Effector CD8-positive, alpha-beta T cell (primary cell): ENCODE measurements at places on chromosomes 6 and 20.

DNA sequence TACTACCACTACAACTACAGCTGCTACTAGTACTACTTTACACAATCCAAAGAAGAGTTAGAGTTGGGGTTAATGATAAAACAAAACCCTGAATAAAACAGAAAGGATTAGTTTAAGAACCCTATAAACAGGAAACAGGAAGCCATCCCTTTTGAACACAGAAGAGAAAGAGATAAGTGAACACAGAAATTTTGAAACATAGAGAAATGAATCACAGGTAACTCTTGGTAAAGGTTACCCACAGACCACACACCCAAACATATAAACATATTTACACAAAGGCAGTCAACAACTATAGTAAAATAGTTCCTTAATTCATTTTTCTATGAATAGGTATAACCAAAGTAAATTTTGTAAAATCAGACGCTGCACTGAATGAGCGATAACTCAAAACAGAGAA lies 98.1 kb downstream of the RNGTT start:
- DNase-seq, result no peak

DNA sequence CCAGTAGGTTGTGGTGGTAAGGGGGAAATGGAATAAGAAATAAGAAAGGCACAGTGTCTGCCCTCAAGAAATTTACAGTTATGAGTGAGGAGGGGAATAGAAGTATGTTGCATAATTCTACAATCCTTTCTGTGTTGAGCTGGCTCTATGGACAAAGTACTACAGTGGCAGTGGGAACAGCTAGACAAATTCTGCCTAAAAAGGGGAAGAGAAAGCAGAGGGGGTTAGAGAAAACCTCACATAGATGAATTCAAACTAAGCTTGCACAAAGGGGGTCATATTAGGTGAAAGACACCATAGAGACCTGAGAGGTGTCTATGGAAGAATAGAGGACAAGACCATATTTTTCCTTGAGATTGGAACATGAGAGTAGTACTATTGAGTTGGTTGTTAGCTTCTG lies 146.9 kb upstream of the VGLL2 start:
- no peak for DNase-seq

GRCh38 chr20:634148-634925 lies 18.7 kb downstream of the SRXN1 start:
- no peak for DNase-seq

DNA sequence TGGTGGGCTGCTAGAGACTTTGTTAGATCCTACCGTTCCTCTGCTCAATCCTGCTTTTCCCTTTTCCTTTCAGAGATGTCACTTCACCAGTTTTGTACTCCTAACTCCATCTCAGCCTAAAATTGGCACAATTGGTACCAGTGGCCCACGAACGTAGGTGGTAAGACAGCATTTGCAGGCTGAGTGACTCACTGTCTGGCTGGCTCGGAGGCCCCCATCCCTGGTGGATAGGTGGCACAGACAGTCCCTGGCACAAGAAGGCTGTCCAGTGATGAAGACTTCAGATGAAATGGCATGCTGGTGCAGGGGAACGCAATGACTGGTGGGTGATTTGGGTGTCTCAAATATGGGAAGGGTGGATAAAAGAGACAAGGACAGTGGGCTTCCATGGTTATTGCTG lies 11.1 kb downstream of the HEBP2 start:
- DNase-seq, result no peak

- no peak for DNase-seq
Observed at GRCh38 chr20:56765172-56766073, 136.3 kb downstream of the TFAP2C start.

DNA sequence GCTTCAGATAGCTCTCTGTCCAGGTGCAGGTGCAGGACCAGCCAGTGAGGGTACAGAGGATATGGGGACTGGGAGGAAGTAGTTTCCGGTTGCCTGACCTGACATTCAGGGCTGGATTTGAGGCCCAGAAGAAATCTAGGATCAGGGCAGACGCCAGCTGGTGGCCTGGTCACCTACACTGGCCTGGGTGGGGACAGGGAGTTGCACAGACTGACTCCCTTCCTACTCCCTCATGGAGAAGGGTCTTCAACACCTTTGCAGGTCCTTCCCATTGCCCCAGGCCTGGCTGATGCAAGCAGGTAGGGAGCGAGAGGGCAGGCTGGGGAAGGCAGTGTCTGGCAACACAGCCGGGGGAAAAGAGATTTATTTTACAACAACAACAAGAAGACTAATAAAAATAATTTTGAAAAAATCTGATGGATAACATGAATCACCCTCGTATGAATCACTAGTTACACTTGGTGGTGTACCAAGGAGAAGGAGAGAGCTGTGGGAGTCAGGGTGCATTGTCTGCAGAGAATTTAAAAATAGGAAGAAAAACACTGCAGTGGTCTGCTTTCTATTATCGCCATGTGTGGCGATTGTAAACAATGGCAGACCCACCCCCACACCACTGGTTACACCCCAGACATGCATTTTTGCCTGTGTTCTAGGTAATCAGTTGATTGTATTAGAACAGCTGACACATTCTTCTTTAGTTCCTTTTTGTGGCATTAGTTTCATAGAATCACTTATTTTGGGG lies 62.3 kb upstream of the SNX9 start:
- DNase-seq, result no peak

GRCh38 chr6:99563056-99563723 lies 5.3 kb downstream of the CCNC start:
- DNase-seq, result no peak

- DNase-seq, result no peak
Observed at GRCh38 chr20:39911497-39911896, 777.5 kb downstream of the MAFB start.

DNA sequence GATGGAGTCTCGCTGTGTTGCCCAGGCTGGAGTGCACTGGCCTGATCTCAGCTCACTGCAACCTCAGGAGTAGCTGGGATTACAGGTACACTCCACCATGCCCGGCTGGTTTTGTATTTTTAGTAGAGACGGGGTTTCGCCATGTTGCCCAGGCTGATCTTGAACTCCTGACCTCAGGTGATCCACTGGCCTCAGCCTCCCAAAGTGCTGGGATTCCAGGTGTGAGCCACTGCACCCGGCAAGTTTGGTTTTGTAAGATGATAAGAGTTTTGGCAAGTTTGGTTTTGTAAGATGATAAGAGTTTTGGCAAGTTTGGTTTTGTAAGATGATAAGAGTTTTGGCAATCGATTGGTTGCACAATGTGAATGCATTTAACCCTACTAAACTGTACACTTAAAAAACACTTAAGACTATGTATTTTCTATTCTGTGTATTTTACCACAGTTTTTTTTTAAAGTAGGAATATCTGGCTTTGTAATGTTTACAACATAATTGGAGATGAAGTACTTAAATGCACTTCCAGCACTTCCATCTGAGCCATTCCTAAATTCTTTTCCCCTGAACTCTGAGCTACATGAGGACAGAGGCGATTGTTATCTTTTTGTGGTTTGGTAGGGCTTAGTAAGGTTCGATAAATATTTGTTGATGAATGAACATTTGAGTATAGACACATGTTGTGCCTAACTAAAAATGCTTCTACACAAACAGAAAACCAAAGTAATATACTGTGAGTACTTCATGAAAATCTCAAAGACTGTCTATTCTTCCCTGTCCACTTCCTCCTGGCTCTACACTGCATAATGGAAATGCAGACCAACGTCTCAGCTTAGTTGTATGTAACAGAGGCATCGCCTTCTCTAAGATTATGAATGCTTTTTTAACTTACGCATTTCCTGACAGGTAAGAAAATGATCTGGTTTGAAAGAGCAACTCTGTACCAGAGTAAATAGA lies 18.8 kb downstream of the SAMHD1 start:
- no peak for DNase-seq

GRCh38 chr20:1950836-1951235 lies 43.0 kb downstream of the PDYN start:
- DNase-seq, result no peak

DNA sequence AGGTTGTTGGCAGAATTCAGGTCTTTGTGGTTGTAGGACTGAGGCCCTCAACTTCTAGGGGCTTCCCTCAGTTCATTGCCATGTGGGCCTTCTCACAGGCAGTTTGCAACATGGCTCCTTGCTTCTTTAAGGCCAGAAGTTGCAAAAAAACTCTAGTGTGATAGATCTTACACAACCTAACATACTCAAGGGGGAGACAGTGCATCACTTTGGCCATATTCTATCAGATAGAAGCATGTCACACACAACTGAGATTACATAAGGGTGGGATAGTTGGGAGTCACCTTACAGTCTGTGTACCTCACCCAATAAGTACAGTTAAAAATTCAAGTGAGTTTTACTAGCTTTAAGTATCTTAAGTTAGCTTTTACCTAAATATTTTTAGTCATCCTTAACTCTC lies 1.6 kb downstream of the SIRPD start:
- DNase-seq, result no peak

DNA sequence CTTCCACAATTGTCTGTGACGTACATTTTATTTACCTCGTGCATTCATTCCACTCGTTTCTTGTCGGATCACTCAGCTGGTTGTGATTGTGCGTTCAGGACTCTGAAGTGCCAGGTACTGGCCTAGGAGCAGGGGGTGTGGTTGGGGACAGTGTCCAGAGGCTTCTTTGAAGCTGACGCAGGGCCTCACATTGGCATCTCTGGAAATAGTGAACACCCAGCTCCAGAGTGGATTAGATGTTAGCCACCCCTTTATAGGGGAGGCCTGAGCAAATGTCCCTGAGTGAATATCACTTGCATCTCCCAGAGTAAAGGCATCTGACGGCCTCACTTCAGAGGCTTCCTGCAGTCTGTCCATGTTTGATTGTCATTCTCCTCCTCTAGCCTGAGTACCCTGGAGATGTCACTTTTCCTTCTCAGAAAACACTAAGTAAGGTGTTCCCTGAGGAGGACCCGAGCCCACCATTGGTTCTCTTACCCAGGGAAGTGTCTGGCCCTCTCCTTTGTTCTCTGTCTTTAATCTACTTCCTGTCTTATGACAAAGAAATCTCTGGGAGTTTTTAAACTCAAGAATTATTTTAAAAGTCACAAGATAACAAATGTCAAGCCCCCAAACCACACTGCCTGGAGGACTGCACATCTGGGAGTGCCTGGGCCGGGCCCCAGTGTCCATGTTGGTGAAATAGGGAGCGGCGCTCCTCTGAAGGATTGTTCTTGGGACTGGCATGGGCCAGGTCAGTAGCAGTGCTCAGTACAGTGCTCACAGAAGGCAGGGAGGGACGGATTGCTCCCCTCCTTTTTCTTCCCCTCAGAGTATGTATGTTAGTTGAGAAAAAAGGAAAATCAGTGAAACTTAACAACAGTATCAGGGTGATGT lies 10.8 kb downstream of the STX16 start:
- DNase-seq, result no peak

DNA sequence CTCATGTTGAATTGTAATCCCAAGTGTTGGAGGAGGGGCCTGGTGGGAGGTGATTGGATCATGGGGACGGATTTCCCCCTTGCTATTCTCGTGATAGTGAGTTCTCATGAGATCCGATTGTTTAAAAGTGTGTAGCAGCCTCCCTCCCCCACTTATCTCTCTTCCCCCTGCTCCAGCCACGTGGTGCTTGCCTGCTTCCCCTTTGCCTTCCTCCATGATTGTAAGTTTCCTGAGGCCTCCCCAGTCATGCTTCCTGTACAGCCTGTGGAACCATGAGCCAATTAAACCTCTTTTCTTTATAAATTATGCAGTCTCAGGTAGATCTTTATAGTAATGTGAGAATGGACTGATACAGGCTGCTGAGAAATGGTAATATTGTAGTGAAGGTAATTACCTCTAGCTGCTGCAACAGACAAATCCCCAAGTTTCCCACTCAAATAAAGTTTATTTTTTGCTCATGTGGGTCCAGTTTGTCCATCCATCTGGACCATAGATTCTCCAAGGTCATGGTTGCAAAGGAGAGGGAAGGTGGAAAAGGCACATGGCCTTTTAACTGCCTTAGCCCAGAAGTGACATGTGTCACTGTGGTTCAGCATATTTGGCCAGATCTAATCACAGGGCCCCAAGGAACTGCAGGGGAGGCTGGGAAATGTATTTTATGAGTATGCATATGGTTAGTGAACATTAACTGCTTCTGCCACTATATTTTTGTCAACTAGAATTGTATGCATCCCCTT lies 89.2 kb downstream of the TRMT11 start:
- DNase-seq, result no peak

- no peak for DNase-seq
Observed at GRCh38 chr6:148426317-148426977, 83.8 kb downstream of the SASH1 start.

DNA sequence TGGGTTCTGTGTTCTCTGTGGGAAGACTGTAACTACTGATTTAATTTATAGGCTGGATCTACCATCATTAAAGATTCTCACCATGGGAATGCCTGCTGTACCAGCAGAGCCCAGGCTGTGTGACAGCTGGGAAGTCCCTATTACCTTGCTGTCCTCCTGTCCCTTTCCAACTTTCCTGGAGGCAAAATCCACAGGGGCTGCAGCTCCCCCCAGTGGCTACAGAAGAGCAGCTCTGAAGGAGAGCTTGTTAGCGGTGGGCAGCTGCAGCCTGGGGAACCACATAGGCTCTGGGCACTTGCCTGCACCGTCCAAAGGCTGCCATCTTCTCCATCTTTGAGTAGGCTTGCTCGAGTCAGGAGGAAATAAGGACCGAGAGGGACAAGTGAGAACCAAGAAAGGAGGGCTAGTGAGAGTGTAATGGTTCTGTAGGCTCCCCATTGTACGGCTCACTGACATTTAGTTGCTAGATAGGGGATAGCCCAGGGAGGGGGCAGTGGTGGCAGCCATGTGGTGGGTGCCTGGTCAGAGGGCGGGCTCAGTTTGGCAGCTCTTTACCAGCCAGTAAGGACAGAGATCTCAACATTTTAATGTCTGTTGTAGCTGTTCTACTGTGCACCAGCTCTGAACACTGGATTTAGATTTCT lies 155.1 kb upstream of the MLIP start:
- DNase-seq, result no peak

DNA sequence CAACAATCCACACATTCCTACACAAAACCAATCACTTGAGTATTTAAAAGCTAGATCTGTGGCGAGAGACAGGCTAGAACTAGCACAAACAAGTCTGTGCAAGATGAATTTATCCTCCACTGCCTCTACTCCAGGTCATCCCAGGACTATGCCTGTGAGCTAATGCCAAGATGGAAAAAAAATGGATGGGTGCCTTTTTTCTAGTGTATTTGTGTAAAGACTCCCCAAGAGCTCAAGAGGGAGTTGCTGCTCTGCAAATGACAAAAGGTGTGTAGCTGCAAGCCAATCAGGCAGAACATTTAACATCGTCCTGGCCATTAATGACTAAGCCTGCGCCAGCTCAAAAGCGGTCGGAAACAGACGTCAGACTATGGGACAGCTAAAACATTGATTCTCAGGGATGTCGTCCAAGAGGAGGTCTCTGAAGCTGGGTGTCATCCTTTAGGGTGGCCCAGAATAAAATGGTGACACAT lies 21.9 kb downstream of the ATXN1 start:
- DNase-seq, result no peak

DNA sequence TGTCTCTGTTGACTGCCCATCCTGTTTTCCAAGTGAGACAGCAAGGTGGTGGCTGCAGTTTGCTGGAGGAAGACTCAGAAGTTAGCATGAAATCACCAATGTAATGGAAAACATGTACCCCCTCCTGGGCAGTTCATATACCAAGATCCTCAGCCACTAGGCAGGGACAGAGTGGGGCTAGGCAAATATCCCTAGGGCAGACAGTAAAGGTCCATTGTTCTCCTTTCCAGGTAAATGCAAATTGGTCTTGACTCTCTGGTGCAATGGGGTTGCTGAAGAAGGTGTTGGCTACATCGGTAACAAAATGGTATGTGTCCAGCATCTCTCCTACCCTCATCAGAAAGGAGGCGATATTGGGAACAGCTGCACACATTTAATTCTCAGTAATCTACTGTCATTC lies 233.6 kb upstream of the SOX4 start:
- no peak for DNase-seq
